ENCODE measurements at places on chromosomes 5 and 9.

- no peaks in the 10 kb centered on the region for H3K27me3 ChIP-seq
- no peak overlapping the region for H3K4me3 ChIP-seq
- no peaks in the 10 kb centered on the region for H3K36me3 ChIP-seq
- no peak overlapping the region for H3K27ac ChIP-seq
- no peak for DNase-seq
- H3K4me1 ChIP-seq, result peaks cover 3% of the 10 kb centered on the region
Measured at GRCh38 chr9:82732928-82733327, 330.0 kb downstream of the RASEF start.

DNA sequence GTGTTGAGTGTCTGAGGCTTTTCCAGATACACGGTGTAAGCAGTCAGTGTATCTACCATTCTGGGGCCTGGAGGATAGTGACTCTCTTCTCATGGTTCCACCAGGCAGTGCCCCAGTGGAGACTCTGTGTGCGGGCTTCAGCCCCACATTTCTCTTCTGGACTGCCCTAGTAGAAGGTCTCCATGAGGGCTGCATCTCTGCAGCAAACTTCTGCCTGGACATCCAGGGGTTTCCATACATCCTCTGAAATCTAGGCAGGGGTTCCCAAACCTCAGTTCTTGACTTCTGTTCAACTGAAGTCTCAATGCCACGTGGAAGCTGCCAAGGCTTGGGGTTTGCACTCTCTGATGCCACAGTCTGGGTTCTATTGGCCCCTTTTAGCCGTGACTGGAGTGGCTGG is 256.6 kb upstream of the ITGA1 start:
- H3K27ac ChIP-seq, result no peak overlapping the region
- no peak for DNase-seq
- no peaks in the 10 kb centered on the region for H3K36me3 ChIP-seq
- H3K27me3 ChIP-seq, result no peaks in the 10 kb centered on the region
- no peak overlapping the region for H3K4me3 ChIP-seq

DNA sequence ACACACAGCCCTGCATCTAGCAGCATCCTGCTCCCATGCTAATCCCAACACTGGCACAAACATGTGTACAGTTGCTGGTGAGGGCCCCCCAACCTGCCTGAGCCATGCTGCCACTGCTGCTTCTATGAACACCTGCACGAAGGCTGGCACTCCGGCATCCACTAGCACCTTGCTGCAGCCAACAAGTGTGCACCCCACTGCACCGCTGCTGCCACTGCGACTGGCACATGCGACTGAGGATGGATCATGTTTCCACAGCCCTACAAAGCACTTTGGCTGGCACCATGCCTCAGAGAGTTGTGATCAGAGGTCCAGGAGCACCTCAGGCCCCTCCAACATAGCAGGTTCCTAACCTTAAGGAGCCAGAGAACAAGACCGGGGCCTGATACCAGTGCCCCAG is 7.8 kb upstream of the PDCD1LG2 start:
- no peaks in the 10 kb centered on the region for H3K4me1 ChIP-seq
- no peaks in the 10 kb centered on the region for H3K27me3 ChIP-seq
- H3K4me3 ChIP-seq, result no peak overlapping the region
- no peak for DNase-seq
- H3K27ac ChIP-seq, result no peak overlapping the region

DNA sequence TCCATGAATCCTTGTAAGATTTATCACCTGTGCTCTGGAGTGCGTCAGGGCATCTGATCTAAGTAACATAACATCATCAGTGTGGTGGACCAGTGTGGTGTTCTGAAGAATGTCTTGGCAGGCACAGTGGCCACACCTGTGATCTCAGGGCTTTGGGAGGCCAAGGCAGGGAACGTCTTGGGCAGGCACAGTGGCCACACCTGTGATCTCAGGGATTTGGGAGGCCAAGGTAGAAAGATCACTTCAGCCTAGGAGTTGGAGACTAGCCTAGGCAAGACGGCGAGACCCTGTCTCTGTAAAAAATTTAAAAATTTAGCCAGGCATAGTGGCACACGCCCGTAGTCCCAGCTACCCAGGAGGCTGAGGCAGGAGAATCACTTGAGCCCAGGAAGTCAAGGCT is 185.5 kb downstream of the CACNA1B start:
- H3K36me3 ChIP-seq, result no peaks in the 10 kb centered on the region
- DNase-seq, result no peak
- H3K4me1 ChIP-seq, result no peaks in the 10 kb centered on the region
- no peak overlapping the region for H3K4me3 ChIP-seq
- no peaks in the 10 kb centered on the region for H3K27me3 ChIP-seq

DNA sequence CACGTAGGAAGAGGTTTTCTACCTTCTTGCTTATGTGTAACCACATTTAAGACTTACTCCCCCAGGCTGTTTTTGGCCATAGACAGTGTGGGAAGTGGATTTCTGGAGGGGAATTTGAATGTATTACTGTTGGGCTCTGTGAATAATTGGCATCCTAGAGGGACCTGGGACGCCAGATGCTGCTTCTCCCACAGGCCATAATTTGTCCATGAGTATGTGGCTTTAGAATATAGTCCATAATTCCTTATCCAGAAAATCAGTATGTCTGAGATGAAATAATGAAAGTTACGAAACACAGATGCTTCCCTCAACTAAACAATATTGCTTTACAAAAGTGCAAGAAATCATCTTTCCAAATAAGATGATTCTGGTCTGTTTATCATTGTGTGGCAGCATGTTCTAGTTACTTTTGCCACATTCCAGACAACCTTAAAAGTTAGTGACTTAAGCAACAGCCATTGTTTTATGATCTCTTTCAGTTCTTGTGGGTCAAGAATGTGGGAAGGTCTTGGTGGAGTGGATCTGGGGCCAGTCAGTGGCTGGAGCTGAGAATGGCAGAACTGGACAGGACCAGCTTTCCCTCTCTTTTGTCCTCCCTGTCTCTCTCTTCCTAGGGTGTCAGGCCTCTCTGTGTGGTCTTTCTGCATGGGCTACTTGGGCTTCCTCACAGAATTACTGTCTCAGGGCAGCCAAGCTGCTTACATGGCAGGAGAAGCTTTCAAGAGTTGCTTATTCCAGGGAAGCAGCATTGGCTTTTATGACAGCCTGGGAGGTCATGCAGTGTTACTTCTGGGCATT is 79.4 kb downstream of the FBXL7 start:
- H3K36me3 ChIP-seq, result peaks cover 4% of the 10 kb centered on the region
- H3K27ac ChIP-seq, result no peak overlapping the region
- no peaks in the 10 kb centered on the region for H3K27me3 ChIP-seq
- no peak overlapping the region for H3K4me3 ChIP-seq
- no peak for DNase-seq

GRCh38 chr5:32833127-32833526 is 122.0 kb downstream of the NPR3 start:
- DNase-seq, result no peak
- no peak overlapping the region for H3K27ac ChIP-seq
- H3K36me3 ChIP-seq, result no peaks in the 10 kb centered on the region
- no peaks in the 10 kb centered on the region for H3K4me1 ChIP-seq
- no peak overlapping the region for H3K4me3 ChIP-seq

DNA sequence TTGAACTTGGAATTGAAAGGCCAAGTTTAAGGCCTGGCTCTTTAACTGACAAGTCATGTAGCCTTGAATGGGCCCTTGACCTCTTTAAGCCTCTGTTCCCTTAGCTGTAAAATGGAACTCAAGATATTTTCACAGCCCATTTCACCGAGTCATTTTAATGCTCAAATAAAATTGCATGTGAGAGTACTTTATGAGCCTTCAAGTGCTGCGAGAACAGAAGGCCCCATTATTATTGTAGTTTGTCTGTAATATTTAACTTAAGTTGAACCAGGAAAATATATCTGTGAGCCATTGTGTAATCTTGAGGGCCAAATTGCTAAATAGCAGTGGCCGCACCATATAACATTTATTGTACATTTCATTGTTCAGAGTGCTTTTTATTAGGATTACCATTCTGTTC is 249.9 kb downstream of the NTRK2 start:
- no peak overlapping the region for H3K4me3 ChIP-seq
- no peaks in the 10 kb centered on the region for H3K36me3 ChIP-seq
- H3K4me1 ChIP-seq, result peaks cover 12% of the 10 kb centered on the region
- no peak overlapping the region for H3K27ac ChIP-seq

- H3K27me3 ChIP-seq, result no peaks in the 10 kb centered on the region
- H3K36me3 ChIP-seq, result no peaks in the 10 kb centered on the region
- no peak for DNase-seq
- no peak overlapping the region for H3K4me3 ChIP-seq
- H3K4me1 ChIP-seq, result peaks cover 11% of the 10 kb centered on the region
Measured at GRCh38 chr5:66617226-66617861, 21.2 kb downstream of the MAST4 start.

- H3K4me3 ChIP-seq, result no peak overlapping the region
- no peaks in the 10 kb centered on the region for H3K36me3 ChIP-seq
- H3K27me3 ChIP-seq, result no peaks in the 10 kb centered on the region
- no peak for DNase-seq
- peaks cover 5% of the 10 kb centered on the region for H3K4me1 ChIP-seq
Measured at GRCh38 chr5:174082286-174082685, 36.8 kb downstream of the NSG2 start.

GRCh38 chr5:173294673-173295320 is 33.4 kb downstream of the STC2 start:
- H3K4me1 ChIP-seq, result peaks cover 41% of the 10 kb centered on the region
- DNase-seq, result no peak
- H3K4me3 ChIP-seq, result no peak overlapping the region
- no peaks in the 10 kb centered on the region for H3K36me3 ChIP-seq
- no peak overlapping the region for H3K27ac ChIP-seq

DNA sequence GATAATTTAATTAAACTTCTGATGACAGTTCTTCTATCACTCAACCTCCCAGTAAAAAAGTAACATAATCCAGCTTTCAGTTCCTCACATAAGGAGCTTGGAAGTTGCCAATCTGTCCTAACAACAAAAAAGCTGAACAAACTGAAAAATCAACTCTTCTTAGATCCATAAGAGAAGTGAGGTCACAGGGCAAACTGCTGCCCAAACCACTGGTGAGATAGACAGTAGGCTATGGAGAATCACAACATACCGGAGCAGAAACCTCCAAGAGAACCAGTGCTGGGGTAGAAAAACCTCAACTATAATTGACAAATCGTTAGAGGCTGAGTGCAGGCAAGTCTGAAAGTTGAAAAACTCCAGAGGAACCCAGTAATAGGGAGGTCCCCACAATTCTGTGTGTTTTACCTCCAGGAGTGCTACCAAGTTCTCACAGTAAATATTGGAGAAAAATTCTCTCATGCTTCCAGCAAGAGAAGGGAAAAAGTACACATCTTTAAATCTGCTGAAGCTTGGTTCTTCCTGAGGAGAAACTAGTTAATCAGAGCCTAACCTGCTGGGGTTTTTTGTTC is 300.0 kb downstream of the PDE4D start:
- H3K4me1 ChIP-seq, result peaks cover 2% of the 10 kb centered on the region
- no peak for DNase-seq

- H3K27me3 ChIP-seq, result peaks cover 55% of the 10 kb centered on the region
- H3K4me1 ChIP-seq, result peaks cover 7% of the 10 kb centered on the region
- no peaks in the 10 kb centered on the region for H3K36me3 ChIP-seq
- H3K4me3 ChIP-seq, result no peak overlapping the region
Measured at GRCh38 chr9:121857928-121858327, 206.5 kb downstream of the DAB2IP start.

- no peaks in the 10 kb centered on the region for H3K4me1 ChIP-seq
Measured at GRCh38 chr5:177103523-177104253, 17.0 kb downstream of the FGFR4 start.

GRCh38 chr5:139312075-139312474 is 18.5 kb downstream of the MATR3 start:
- H3K4me1 ChIP-seq, result peaks cover 5% of the 10 kb centered on the region
- peaks cover 95% of the 10 kb centered on the region for H3K36me3 ChIP-seq
- no peak overlapping the region for H3K27ac ChIP-seq
- DNase-seq, result no peak

- DNase-seq, result no peak
- no peaks in the 10 kb centered on the region for H3K4me1 ChIP-seq
- H3K36me3 ChIP-seq, result peaks cover 22% of the 10 kb centered on the region
- no peak overlapping the region for H3K27ac ChIP-seq
- no peak overlapping the region for H3K4me3 ChIP-seq
Measured at GRCh38 chr9:37517923-37518322, 32.2 kb downstream of the POLR1E start.

DNA sequence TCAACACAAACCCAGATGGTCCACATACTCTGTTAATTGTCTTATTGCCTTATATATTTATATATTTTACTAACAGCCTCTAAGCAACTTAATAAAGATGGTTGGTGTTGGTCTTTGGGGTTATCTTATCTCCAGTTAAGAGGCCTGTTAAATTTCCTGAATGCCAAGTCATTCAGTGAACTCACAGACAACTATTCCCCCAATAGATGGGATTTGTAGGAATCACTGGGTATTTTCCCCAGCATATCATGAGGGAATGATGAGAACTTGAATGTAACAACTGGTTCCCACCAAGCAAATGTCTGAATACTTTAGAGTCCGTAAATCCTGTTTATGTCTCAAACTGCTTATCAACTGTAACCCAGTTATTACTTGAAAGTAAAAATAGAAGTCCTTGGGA is 42.7 kb upstream of the RETREG1 start:
- no peak overlapping the region for H3K27ac ChIP-seq
- no peak for DNase-seq
- no peaks in the 10 kb centered on the region for H3K27me3 ChIP-seq
- H3K4me1 ChIP-seq, result no peaks in the 10 kb centered on the region

DNA sequence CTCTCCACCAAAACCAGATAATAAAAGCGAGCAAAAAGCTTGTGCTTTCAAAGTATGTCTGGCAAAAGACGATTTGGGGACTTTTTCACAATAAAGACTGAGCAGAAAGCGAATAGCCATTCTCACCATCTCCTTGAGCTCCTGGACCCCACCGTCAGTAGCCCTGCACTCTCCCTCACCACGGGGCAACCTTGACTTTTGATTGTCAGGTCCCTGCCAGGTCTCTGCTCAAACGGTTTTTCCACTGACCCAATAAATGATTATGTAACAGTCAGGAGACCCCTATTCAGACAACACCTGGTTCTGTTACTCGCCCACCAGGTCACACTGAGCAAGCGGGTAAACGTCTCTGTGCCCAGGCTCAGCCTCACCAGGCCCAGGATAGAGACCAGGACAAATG is 131.3 kb downstream of the MVB12B start:
- H3K27me3 ChIP-seq, result no peaks in the 10 kb centered on the region
- H3K27ac ChIP-seq, result no peak overlapping the region
- no peak for DNase-seq
- peaks cover 2% of the 10 kb centered on the region for H3K36me3 ChIP-seq
- H3K4me1 ChIP-seq, result peaks cover 17% of the 10 kb centered on the region

DNA sequence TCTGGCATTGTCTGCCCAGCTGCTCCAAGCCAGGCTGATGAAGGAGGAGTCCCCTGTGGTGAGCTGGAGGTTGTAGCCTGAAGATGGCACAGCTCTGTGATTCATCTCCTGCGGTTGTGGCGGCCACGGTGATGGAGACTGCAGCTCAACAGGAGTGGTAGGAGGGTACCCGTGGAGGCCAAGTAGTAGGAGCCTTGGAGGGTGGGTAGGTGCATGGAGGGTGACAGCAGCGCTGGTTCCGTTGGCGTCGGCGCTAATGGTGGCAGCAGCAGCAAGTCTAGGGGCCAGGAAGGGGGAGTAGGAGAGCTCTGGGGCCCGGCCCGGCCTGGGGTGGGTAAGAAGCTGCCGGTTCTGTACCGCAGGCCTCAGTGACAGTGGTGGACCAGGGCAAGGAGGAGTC is 22.4 kb upstream of the TRIM52 start:
- peaks cover 12% of the 10 kb centered on the region for H3K36me3 ChIP-seq
- no peak overlapping the region for H3K27ac ChIP-seq
- no peak overlapping the region for H3K4me3 ChIP-seq
- DNase-seq, result no peak
- H3K4me1 ChIP-seq, result peaks cover 2% of the 10 kb centered on the region
- H3K27me3 ChIP-seq, result no peaks in the 10 kb centered on the region

Data from neuronal stem cell (in vitro differentiated cells).